ENCODE measurements at places on chromosomes 11 and 22. TPM values are rescaled to one million over a fixed set of nuclear protein-coding genes. Genes with fewer than 3 reads are reported as not detected.

DNA sequence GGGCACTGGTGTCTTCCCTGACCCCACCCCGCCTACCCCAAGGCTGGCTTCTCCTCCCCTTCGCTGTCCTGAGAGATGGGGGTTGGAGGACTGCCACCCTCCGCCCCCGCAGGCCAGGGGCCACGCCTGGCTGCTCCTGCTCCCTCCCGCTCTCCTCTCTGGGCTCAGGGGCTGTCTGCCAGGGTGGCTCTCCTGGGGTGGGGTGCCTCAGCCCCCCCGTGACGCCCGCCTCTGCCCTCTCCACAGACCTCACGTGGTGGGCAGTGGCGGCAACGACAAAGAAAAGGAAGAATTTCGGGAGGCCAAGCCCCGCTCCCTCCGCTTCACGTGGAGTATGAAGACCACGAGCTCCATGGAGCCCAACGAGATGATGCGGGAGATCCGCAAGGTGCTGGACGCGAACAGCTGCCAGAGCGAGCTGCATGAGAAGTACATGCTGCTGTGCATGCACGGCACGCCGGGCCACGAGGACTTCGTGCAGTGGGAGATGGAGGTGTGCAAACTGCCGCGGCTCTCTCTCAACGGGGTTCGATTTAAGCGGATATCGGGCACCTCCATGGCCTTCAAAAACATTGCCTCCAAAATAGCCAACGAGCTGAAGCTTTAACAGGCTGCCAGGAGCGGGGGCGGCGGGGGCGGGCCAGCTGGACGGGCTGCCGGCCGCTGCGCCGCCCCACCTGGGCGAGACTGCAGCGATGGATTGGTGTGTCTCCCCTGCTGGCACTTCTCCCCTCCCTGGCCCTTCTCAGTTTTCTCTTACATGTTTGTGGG is 8.1 kb downstream of the RCOR2 start:
- no peak for DNase-seq

DNA sequence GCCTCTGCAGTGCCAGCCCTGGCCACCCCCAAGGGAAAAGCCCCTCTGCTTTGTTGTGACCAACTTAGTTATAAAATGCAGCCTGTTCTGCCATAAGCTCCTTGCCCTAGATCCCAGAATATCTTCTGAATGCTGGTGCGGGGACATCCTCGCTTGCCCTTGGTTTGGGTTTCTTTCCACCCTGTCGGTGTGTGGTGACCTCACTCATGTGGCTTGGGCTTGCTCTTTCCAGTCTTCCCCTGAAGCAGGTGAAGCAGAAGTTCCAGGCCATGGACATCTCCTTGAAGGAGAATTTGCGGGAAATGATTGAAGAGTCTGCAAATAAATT is 16.7 kb downstream of the CLDN5 start:
- DNase-seq, result no peak

GRCh38 chr22:41384128-41384527 is 2.4 kb downstream of the TEF start:
- DNase-seq, result no peak

- DNase-seq, result no peak
Observed at GRCh38 chr11:76592025-76592914, 78.3 kb downstream of the LRRC32 start.

DNA sequence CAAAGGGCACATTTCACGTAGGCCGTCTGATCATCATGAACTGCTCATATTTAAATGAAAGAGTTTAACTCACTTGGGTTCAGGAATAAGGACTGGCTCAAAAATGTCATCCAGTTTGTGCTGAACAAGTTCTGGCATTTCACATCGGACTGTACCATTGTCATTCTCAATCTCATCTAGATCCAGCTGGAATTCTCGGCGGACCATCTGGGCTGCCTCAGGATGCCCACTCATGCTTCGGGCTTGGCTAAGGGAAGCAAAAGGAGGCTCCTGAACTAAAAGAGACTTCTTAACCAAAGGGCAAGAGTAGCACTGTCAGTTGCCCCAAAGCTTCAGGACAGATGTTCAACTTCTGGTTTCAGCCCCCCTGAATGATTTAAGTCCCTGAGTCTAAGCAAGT is 40.2 kb downstream of the F2 start:
- no peak for DNase-seq

Gene CRYBB2
- not detected for total RNA-seq
